Activated T-cell treated with anti-CD3 and anti-CD28 coated beads, Interleukin-2, amount 50 U/mL, for 4 hours (primary cell): ENCODE measurements at places on chromosomes 4 and X. TPM values are rescaled to one million over a fixed set of nuclear protein-coding genes. Genes with fewer than 3 reads are reported as not detected.

ZAR1 gene
- not detected for total RNA-seq

P2RY4 gene
- total RNA-seq = not detected

ATP1B4 gene
- total RNA-seq = 0.19 TPM

FRAS1 gene
- total RNA-seq = 0.03 TPM

DNA sequence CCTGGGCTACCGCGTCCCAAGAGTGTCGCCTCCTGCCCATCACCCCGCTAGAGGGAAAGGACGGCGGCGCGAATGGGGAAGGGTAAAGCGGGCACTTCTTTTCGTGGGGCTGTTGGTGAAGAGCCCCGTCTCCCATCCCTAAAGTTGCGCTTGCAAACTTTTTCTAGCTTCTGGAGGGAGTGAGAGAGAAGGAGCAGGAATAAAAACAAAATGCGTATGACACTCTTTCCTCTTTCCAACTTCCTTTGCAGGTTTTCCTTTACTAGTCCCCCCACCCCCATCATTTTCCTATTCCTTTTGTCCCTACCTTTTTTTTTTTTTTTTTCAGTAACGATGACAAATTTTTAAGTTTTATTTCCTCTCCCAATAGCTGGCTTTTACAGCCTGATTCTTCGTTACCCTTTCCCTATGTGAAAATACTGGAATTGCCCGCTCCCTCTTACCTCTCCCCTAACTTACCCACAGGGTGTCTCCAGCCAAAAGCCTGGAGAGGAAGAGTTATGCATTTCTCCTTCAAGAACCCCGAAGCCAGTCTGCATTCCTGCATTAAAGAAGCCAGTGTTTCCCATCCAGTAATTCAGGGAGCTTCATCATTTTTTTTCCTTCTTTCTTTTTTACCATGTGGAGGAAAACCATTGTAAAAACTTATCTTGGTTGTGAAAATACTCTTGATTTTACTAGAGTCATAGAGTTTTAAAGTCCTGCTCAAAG lies 613 bp upstream of the ARSJ start:
- no peak for DNase-seq

DNA sequence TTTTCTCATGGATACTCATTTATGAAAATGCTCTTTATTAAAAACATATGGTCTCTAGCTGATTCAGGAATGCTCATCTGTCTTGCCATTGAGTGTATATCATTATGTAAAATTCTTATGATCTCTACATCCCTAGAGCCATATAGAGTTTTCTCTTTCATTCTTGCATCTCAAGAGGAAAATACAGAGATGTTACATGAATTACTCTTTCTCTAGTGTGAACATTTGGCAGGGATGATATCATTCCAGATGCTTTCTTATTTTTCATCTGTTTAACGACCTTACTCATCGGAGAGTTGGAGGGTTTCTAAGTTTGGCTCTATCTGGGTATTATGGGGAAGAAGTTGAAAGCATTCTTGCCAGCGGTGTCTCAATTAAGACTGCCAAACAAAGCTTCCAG lies 202.9 kb upstream of the SLC7A11 start:
- no peak for DNase-seq

- no peak for DNase-seq
Observed at GRCh38 chrX:150018931-150019361, 80.7 kb upstream of the EOLA2 start.

DNA sequence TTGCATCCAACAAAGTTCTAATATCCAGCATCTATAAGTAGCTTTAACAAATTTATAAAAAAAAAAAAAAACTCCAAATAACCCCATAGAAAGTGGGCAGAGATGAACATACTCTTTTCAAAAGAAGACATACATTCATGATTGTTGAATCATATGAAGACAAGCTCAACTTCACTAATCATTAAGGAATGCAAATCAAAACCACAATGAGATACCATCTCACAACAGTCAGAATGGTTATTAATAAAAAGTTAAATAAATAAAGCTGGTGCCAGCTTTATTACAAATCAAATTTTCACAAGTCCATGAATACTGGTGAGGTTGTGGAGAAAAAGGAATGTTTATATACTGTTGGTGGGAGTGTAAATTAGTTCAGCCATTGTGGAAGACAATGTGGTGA lies 592.0 kb downstream of the IQCM start:
- no peak for DNase-seq

- no peak for DNase-seq
Observed at GRCh38 chr4:54224996-54225597, 4.0 kb upstream of the PDGFRA start.
